ENCODE measurements at places on chromosomes 1 and 21.

DNA sequence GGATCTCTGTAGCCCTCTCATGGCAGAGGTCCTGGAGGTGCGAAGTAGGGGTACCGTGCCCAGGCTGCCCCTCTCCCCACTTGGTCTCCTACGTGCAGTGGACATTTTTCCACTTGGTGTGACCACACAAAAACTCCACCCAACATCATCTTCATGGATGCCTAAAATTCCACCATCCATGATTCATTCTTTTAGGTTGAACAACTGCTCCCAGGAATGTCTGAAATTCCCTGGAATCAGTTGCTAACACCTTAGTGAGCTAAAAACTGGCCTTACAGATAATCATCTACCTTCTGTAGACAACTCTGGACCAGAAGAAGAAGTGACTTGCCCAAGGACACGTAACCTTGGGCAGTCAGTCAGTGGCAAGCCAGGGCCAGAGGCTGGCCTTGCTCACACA, 32.1 kb upstream of the CLIC4 start:
- no peak for DNase-seq

GRCh38 chr1:198764748-198765147, 125.9 kb downstream of the PTPRC start:
- no peak for DNase-seq

GRCh38 chr1:166272851-166273250, 106.0 kb upstream of the FAM78B start:
- no peak for DNase-seq

DNA sequence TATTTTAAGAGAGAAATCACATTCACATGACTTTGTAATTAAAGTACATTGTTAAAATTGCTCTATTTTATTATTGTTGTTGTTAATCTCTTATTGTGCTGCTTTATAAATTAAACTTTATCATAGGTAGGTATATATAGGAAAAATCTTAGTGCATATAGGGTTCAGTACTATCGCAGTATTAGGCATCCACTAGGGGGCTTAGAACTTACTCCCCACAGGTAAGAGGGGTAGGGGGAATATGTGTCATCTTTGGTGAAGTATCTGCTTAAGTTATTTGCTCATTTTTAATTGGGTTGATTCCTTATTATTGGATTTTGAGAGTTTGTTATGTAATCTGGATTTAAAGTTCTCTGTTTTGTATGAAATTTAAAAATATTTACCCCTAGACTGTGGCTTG, 385.2 kb downstream of the DUSP10 start:
- DNase-seq: no peak

DNA sequence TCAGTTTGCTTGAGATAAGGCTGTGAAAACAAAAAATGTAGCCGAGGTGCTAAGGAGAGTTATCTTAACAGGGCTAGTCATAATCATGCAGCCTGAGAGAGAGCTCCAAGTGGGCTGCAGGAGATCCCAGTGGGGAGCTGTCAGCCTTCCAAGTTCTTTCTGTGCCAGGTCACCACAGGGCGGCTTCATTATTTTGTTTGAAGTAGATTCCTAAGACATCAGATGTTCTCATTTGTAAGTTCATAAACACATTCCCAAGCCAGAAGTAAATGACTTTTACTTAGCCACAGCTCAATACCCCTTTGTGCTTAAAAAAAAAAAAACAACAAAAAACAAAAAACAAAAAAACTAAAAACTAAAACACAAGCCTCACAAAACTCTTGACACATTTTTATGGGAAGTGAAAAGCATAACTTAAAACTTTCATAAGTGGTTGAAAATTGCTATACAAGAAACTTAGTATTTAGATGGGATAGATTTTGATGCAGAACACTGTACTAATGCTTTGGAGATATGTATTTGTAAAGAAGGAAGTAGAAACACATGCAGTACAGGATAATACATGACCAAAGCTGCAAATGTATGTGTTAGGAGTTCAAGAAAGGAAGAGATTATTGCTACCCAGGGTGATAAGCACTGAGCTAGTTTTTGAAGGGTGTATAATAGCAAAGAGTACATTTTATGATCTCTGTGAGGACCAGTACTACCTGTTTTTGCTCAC, 8.6 kb downstream of the CDC14A start:
- no peak for DNase-seq

Measured in activated CD8-positive, alpha-beta memory T cell treated with anti-CD3 and anti-CD28 coated beads for 4 hours (primary cell).